ENCODE measurements at places on chromosomes 7 and 10.

DNA sequence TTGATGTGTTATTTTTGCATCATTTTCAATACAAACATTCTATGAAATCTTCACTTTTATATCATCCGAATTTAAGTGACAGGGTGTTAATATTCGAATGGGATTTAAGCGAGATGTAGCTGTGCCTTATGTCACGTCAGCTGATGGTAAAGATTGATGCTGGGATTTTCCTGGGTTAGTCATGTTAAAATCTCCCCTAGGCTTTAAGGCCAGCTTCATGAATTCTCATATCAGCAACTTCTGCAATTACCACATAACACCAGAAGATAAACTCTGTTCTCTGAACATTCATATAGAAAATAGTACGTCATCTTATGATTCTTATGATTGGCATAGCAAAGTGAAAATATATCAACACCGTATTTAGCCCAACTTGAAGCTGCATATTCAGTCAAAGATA lies 669.2 kb downstream of the PCDH15 start:
- no peak for DNase-seq

GRCh38 chr10:88810196-88810961 lies 7.8 kb downstream of the LIPM start:
- DNase-seq, result peak; percentile 46

GRCh38 chr10:33032654-33033151 lies 74.7 kb upstream of the ITGB1 start:
- no peak for DNase-seq

- no peak for DNase-seq
These were observed 54.1 kb upstream of the PRKG1 start for GRCh38 chr10:51020200-51020599.

DNA sequence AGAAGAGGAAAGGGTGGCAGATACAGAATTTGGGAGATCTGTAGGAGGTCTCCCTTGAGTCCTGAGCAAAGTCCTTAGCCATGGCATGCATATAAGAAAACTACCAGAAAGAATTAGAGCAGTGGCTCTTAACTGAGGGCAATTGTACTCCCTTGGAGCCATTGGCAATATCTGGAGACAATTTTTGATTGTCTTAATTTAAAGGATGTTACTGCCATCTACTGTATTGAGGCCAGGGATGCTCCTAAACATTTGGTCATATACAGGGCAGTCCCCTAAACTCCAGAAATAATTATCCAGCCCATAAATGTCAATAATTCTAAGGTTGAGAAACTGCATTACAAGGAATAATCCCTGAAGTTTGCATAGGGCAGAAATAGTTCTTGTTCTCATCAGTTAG lies 136.4 kb upstream of the ODAD2 start:
- DNase-seq, result no peak

DNA sequence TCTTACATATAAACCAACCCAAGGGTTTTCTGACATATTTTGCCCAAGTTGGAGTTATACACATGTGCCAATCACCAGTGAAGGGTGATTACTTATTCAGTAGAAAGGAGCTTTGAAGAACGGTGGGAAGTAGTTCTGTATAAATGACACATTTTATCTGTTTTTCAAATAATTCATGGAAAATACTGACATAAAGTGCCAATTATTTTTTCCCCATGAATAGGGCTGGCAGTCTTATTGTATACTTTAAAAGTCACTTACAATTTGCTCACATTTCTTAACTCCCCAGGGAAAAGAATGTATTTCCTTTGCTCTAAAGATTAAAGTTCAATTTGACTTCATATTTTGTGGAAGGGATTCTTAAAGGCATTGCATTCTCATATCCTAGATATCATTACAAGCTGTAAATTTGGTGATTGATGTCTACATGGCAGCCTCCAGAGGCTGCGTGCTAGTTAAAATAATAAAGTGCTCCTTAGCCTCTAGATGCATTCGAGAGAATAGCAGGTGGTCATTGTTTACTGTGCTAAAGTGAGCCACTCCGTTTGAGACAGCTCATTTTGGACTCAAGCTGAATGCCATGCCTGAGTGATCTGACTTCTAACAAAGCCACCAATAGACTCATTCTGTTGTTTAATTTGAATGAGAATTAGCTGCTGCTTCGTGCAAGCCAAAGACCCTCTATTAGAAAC lies 148.8 kb upstream of the NRP1 start:
- DNase-seq, result no peak

DNA sequence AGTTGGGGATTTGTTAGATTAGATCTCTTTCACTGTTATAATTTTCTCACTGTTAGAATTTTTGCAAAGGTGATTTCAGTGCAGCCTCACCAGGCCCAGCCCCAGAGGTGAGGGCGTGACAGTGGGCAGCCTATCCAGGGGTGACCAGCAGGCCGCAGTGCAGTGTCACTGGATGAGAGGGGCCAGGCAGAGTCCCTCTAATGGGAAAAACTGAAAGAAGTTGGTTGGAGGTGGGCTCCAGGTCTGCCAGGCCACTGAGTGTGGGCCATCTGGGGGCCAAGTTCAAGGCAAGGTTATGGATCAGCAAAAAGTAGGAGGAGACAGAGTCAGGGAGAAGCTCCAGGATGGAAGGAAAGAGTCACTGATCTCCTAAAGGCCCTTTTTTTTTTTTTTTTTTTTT lies 90.5 kb upstream of the SDK1 start:
- no peak for DNase-seq

DNA sequence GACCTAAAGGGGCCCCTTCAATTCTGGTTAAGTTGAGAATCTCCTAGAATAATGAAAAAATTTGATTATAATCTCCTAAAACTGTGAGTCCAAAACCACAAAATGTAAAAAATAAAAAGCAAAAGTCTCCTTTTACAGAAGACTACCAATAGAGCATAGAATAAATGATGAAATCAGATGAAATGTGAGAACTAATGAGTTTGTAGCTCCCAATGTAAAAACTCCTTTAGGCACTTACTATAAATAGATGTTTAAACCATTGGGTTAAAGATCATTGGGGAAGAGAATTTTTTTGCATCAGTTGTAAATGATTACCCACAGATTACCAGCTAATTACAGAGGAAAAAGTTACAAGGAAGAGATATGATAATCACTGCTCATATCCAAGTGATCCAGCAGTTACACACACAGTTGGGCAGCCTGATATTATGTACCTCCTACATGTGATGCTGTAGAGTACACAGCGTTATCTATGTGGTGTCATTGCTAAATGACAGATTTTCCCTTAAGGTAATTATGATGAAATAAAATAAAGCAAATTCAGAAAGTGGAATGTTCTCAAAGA lies 282.7 kb upstream of the SEMA3D start:
- peak; percentile 15 for DNase-seq

GRCh38 chr7:38217672-38218071 lies 39.6 kb downstream of the STARD3NL start:
- no peak for DNase-seq

- no peak for DNase-seq
These were observed 115.4 kb upstream of the PRKCQ start for GRCh38 chr10:6695519-6695918.

DNA sequence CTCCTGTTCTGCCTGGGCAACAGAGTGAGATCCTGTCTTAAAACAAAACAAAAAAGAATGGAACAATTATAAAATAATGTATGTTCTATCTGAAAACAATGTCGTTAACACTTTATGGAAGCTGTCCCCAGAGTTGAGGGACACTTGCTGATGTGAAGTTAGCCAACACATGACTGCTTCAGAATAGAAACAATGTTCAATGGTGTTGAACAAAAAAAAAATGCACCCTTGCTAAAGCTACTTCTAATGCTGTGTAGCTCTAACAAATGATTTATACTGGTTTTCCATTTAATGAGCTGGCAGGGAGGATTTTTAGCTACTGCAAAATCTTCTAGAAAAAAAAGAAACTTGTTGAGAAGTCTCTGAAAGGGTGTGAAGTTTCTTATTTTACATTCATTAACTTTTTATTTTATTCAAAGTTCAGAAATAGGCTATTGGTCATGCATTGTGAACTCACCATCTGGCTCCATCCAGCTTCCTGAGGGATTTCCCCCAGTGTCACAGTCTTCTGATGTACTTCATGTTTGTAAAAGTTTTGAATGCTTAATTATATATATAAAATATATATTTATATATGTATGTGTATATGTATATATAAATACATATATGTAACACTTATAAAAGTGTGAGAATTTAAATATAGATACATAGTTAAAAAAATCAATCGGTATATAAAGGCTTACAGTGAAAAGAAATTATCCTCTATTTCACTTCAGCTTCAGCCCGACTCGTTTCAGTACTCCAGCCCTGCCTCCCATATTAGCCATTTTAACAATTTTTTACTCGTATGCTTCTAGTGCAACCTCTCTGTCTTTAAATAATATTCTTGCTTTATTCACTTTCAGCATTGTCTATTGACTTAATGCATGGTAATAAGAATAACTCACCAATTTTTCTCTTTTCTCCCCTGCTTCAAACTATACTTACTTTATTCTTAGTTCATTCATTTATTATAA lies 35.0 kb downstream of the HDAC9 start:
- DNase-seq, result no peak

DNA sequence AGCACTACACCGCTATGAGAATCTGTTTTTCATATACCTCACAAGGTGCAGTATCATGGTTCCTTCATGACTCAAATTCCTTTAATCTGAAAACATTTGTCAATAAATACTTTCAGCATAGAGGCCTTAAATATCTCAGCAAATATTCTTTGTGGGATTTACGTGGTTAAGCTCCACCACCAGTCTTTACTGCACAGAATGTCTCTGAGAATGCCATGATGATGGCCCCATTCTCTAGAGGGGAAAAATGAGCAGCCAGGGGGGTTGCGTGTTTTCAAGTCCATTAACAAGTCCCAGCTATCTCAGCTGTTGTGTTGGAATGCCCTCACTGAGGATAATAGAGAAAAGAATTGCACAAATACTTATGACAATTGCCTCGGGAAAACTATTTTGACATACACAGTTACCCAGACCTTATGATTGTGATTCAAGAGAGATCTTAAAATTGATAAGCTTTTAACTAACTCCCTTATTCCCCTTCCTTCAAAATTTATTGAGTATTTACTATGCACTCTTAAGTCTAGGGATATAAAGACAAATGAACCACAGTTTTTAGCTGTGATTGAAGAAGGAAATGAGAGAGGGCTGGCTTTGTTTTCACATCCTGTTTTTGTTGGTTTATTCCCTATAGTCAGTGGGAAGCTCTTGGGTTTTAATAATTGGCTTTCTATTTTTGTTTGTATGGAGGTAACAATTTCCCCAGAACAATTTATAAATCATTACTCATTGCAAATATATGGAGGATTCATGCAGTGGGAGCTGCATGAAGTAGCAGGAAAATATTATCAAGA lies 176.5 kb upstream of the VWC2 start:
- DNase-seq, result no peak

DNA sequence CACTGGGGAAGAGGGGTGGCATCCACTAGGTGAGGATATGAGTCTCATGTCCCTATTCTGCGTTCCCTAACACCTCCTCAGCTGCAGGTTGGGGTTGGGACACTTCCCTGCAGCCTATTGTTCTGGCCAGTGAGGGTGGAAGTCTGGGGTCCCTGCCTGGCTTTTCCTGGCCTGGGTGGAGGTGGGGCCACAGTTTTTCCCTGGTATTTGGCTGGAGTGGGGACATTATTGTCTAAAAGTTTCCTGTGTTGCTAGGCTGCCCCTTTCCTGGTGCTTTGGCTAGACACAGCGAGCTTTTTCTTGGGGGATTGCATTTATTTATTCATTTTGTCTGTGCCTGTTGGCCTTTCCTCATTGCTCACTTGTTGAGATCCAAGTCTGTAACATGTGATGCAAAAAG lies 559.5 kb upstream of the IGFBP3 start:
- no peak for DNase-seq

DNA sequence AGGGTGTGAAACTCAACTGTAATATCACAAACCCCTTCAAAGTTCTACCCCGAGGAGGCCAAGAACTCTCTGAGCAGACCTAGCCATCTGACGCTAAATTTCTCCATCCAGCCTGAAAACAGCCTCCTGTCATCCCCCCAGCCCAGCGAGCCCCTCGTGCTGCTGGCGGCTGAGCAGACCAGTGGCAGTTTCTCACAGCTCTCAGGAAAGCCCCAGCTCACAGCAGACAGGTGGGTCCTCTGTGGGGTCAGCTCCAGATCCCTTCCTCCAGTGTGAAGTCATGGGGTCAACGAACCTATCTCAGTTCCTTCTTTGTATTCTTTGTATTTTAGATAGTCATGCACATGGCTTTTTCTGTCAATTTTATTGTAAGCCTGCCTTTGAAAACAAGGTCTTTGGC lies 7.8 kb downstream of the GARIN1A start:
- no peak for DNase-seq

DNA sequence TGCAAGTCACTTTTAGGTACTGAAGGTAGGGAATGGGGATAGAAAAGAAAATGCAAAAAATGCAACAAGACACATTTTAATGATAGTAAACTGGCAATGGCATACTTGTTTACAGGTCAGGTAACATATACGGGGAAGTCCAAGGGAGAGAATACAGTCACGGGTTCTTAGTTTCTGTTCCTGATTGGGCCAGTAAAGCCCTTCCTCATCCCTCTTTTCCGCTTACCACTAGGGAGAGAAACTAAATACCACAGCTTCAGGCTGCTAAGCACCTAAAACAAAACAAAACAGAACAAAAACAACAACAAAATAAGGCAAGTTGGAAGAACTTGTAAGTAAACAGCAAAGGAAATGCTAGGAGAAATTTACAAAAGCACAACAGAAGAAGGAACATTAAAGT lies 65.2 kb upstream of the OGDHL start:
- DNase-seq, result no peak

GRCh38 chr10:42988517-42989395 lies 88.1 kb upstream of the RET start:
- DNase-seq, result no peak

DNA sequence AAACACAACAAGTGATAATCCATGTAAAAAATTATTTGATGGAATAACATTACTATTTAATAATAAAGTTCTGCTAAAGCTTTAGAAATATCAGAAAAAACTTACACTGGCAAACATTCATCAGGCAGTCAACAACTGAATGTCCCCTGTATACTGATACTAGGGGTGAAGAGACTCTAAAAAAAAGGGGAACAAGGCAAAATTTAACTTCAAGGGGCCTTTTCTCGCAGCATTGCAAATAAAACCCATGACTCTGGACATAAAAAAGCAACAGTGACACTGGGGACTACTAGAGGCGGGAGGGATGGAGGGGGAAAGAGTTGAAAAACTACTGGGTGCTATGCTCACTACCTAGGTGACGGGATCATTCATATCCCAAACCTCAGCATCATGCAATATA lies 5.8 kb upstream of the IFRD1 start:
- no peak for DNase-seq

- DNase-seq, result peak; percentile 46
These were observed 61.8 kb downstream of the RASGEF1A start for GRCh38 chr10:43204943-43205671.

GRCh38 chr7:124532166-124532565 lies 233.4 kb downstream of the GPR37 start:
- DNase-seq, result no peak

- DNase-seq, result no peak
These were observed 41.0 kb upstream of the RAPGEF5 start for GRCh38 chr7:22397981-22398380.

- DNase-seq, result no peak
These were observed 4.9 kb downstream of the SRRM3 start for GRCh38 chr7:76206633-76207032.

Measured in NCI-H460 (cell line).